ENCODE measurements at places on chromosomes 16 and 17.

DNA sequence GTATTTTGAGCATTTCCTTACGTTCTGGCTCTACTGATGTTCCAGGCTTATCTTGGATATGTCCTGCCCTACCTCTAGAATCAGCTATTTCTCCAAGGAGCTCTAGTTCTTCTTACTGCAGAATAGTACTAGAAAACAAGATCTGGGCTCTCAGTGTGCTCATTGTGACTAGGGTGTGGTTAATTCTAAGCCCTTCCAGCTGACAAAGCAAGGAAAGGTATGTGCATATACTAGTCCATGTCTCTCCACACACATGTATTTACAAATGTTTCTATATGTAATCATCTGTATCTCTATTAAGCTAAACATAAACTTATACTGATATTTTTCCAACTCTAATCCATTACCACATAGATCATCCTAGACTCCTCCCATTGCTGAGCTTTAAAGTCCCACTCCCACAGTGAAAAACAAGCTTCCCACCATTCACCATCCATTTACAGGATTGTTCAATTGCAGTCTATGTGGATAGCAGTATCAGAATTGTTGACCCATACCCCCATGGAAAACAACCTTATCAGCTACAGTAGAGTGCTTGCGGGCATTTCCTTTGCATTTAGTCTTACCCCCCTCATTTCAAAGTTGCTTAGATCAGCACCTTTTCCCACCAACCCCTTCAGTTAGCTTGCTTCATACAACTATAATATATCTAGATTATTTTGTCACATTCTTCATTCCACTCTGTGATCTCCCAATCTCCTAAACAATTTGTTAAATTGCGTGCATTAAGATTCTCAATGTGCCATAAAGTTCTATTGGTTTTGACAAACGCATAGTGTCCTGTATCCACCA lies 194.5 kb downstream of the SOX9 start:
- no peak for DNase-seq

DNA sequence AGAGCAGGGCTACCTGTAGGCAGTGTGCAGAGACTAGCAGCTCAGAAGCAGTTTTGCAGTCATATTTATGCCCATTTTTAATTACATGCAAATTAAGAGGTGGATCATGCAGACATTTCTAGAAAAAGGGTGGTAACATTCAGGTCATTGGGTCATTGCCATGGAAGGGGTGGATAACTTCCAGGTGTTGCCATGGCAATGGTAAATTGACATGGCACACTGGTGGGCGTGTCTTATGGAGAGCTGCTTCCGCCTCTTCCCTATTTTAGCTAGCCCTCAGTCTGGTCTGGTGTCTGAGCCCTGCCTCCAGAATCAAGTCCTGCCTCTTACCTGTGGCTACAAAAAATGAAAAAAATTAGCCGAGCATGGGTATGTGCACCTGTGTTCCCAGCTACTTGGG lies 2.8 kb upstream of the DNAI2 start:
- DNase-seq = no peak

DNA sequence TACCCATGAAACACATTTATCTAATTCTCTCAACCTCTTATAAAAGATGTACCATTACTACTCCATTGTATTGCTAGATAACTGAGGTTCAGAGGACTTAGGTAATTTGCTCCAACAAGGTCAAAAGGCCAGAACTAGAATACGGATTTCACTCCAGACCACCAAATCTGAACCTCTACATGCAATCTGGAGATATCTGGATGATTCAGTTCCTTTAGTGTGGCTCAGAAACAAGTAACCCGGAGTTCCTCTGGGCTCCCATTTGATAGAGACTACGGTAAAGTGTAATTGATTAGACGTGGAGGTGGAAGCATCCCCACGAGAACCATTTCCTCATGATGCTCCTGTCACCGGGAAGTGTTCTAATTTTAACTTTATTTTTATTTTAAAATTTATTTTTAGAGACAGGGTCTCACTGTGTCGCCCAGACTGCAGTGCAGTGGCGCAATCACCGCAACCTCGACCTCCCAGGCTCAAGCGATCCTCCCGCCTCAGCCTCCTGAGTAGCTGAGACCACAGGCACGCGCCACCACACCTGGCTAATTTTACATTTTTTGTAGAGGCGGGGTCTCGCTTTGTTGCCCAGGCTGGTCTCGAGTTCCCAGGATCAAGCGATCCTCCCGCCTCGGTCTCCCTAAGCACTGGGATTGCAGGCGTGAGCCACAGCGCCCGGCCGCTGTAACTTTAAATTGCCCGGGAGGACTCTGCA lies 608 bp upstream of the COX10 start:
- DNase-seq = no peak

DNA sequence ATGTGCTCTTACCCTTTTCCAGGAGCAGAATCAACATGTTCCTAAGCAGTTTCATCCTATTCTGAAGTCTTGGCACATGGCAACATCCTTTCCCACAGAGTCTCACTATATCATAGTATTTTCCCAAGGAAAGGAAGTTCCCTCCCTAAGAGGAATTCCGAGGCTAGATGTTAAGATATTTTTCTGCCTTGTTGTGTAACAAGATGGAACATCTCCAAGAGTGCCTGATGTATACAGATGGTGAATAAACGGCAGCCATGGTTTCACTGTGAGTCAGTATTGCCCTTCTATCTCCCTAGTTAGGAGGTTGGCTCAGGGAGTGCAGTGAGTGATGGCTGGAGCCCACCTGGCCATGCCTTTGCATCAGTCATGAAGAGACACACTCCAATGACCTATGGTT lies 48.2 kb downstream of the SPACA3 start:
- no peak for DNase-seq
